ENCODE measurements at places on chromosomes 6 and 20.

DNA sequence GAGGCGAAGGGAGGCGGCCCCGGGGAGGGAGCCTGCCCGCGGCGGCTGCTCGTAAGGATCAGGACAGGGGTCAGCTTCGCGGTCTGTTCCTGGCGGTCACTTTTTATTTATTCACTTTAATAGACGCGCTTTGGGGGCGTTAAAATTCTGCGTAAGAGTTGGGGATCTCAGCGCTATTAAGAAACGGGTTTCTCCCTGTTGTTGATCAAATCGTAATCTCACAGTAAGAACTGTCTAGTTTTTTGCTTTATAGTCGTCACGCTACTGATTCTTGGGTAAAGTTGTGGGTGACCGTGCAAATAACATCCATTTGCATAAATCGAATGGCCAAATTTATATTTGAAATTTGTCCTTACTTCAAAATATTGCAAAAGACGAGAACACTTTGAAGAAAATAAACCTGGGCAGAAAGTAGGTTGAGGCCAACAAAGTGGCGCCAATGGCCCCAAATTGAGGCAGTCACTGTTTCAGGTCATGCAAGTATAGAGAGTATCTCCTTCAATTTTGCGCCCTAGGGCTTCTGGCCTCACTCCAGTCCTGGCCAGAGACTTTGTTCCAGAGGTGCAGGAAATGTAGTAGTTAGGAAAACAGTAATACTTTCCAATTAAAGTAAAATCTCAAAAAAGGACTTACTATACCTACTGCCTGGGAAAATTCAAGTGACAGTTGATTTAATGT, 963 bp upstream of the RMND1 start:
- DNase-seq = no peak

DNA sequence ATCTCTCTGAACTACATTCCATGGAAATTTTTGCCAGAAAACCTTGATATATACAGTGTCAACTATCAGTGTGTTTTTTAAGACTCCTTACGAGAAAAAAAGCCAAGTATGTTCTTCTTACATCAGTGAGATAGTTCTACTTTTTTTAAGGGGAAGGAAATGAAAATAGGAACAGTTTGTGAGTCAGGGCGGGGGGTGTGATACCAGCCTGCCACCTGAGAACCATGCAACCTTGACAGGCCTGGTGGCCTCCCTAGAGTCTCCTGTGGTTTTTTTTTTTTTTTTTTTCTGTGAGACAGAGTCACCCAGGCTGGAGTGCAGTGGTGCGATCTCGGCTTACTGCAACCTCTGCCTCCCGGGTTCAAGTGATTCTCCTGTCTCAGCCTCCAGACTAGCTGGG, 96.3 kb upstream of the GCM1 start:
- DNase-seq = no peak

- no peak for DNase-seq
Observed at GRCh38 chr6:54718541-54719023, 128.0 kb upstream of the FAM83B start.

GRCh38 chr20:61295682-61296628, 43.9 kb downstream of the CDH4 start:
- no peak for DNase-seq

DNA sequence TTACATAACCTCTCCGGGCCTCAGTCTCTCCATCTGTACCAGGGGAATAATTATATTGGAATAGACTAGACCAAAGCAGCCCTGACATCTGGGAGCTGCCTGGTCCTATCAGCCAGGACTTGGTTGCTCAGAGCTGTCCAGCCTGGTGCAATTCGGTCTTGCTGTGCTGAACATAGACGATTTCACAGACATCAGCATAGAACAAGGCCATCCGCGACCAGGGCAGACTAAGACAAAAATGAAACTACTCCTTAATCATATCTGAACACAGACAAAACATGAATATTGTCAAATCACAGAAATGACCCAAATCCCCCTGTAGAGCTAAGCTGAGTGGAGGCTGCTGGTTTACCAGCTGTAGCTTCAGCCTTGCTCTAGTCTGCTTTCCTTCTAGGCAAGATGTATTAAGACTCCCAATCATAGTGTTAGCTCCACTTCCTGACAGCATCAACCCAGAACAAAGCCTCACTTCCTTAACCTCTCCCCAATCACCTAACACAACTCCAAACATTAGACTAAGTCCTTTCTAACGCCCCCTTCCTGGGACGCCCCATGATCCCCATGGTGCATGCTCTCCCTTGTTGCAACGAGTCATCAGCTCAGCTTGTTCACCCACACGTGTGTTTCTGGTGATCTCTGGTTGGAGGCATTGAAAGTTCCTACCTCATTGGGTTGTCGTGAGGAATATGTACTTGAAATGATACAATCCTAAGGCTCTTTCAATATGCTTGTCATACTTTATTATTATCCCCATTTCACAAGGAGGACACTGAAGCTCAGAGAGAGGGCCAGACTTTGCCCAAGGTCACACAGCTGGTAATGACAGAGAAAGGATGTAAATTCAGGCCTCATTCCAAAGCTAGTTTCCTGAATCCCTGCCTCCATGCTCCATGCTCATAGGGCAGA, 3.5 kb upstream of the MAPK13 start:
- DNase-seq = no peak

DNA sequence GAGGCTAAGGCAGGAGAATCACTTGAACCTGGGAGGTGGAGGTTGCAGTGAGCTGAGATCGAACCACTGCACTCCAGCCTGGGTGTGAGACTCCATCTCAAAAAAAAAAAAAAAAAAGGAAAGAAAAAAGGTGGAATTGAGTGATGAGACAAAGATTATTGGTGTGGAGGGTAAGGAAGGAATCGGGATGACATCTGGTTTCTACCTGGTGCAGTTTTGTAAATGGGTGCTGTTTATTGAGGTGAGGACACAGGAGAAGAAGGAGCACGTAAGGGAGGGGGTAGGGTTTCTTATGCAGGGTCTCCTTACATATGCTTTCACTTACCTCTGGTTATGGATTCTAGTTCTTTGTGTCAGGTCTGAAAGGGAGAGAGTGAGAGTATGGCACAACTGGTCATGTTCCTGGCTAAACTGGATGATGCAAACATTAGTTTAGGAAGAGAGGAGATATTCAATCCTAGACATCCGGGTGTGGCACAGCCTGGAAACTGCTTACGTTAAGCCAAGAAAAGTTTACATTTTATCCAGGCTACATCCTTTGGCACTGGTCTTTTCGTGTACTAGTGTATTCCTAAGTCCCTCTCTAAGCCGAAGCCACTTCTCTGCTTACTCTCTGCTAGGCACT, 5.4 kb downstream of the RALY start:
- DNase-seq = peak; percentile 21

- peak; percentile 78 for DNase-seq
Observed at GRCh38 chr6:131937703-131938631, 13.2 kb downstream of the CCN2 start.

- DNase-seq = no peak
Observed at GRCh38 chr6:159525445-159526025, 167.5 kb downstream of the SOD2 start.

DNA sequence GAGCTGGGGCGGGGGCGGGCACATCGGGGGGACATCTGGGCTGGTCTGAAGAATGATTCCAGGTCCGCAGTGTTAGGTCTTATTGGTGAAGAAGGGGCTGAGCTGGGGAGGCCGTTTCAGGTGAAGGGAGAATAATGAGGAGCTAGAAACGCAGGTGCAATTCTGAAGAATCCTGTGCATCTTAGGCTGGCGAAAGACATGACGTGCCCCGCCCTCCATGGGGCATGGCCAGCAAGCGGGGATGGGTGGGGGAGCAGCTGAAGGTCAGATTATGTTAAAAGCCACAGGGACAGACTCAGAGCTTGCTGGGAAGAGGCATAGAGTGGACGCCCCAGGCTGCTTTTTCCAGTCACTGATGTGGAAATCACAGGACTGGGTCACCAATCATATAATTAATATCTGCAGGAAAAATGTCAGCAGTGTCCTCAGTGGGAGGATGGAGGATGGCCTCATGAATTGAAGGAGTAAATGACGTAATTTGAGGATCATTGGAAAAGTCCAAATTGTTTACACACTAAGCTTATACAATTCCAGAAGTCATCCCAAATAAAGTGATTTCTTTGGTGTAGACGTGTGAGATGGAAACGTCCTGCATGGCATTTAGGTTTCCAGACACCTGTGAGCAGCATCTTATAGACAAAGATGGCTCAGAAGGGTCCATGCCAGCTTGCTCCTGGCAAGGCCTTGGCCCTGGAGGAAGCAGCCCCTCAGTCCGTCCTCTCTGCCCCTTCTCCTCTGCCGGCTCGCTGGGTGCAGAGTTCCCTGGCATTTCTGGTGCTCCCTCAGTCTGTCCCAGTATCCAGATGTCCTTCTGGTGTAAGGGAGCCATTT, 109.6 kb upstream of the FRMD1 start:
- no peak for DNase-seq

- DNase-seq = no peak
Observed at GRCh38 chr20:62066983-62067433, 1.3 kb upstream of the TAF4 start.

GRCh38 chr6:21039926-21040325, 505.7 kb downstream of the CDKAL1 start:
- DNase-seq = no peak

GRCh38 chr20:7926323-7926722, 13.9 kb downstream of the HAO1 start:
- no peak for DNase-seq

DNA sequence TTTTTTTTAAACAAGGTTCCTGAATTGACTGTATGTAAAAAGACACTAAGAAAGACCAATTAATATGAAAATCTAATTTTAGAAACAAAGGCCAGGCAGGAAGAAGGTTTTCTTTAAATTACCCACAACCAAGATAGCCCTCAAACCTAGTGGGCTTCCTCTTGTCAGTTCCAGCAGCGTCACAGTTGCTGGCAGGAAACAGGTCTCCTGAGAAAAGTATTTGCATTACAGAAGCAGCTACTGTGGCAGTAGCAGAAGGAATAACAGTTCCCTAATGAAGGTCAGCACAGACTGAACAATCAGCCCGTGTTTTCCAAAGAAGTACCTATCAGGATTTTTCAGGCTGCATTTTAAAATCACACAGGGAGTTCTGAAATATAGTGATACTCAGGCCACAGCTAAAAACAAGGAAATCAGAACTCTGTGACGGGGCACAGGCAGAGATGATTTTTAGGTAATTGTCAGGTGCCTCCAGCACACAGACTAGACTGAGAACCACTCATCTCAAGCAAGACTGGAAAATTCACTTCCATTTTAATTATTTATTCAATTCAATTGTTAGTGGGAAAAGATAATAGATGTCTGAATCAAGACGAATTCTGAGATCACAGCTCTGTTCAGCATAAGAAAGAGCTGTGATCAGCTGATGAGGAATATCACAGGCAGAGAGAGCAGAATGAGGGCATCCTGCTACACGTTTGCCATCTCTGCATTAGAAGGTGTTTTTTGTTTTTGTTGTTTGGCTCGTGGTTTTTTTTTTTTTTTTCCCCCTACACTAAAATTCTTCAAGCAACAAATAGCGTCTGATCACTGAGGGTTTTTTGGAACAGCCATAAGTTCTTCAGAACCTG, 230.5 kb upstream of the KHDRBS2 start:
- no peak for DNase-seq

- peak; percentile 39 for DNase-seq
Observed at GRCh38 chr6:7243179-7243981, 69.6 kb downstream of the SSR1 start.

DNA sequence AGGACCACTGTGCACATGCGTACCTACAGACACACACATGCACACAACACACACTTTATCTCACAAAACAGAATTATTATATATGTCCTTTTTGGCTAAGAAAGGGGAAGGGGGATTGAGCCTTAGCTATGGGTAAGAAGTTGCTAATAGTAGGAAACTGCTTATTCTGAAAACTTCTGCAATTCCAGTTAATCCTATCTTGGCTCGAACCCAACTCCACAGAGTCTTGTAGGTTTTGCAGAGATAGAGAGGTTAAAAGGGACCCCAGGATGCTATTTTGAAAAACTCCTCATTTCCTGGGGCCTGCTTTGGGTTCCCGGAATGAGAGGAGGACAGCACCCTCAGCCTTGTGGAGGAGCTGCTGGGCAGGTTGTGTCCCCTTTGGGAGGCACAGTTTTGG, 233.8 kb downstream of the CLIC5 start:
- DNase-seq = no peak

GRCh38 chr6:36897609-36898008, 11.9 kb downstream of the C6orf89 start:
- DNase-seq = no peak

DNA sequence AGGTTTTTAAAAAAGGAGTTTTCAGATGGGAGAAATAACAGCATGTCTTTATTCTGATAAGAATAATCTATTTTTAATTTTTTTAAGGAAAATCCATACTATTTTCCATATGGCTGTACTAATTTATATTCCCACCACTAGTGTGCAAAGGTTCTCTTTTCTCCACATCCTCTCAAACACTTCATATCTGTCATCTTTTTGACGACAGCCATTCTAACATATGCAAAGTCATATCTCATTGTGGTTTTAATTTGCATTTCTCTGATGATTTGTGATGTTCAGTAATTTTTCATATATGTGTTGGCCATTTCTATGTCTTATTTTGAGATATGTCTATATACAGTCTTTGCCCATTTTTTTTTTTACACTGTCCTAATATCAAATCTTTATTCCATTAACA, 280.6 kb upstream of the RUNX2 start:
- DNase-seq = no peak

GRCh38 chr6:168782187-168782751, 341.3 kb downstream of the SMOC2 start:
- DNase-seq = no peak

DNA sequence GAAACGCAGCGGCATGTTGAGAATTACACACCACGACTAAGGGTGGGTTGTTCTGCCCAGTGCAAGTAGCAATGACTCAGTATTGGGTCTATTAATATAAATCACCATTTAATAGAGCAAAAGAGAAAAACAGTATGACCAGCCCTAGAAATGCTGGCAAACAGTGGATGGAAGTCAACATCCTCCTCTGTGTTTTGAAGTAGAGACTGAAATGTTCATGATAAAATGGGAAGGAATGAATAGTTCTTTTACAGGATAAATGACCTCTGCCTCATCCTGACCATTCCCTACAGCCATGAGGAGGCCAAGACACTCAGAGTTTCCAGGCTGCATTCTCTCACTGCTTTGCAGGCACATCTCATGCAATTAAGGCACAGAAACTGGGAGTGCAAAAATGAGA, 111.8 kb downstream of the PSMB1 start:
- DNase-seq = no peak

DNA sequence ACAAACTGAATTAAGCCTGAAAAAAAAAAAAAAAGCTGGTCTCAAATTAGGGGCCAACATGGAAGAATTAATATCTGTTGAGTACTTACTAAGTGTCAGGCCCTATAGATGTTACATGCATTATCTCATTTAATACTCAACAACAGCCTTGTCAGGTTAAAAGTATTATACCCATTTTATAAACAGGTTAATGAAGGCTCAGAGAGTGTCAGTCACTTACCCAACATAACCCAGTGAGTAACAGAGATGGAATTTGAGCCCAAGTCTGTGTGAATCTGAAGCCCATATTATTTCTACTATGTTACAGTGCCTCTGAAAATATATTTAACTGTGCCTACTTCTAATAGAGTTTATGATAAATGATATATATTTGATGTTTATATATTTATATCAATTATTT, 11.3 kb upstream of the EIF2S2 start:
- no peak for DNase-seq

GRCh38 chr6:166268431-166268830, 39.8 kb downstream of the PRR18 start:
- DNase-seq = no peak

Measured in fibroblast of the conjunctiva (primary cell).